Neural progenitor cell (in vitro differentiated cells): ENCODE measurements at places on chromosomes 6 and 20.

DNA sequence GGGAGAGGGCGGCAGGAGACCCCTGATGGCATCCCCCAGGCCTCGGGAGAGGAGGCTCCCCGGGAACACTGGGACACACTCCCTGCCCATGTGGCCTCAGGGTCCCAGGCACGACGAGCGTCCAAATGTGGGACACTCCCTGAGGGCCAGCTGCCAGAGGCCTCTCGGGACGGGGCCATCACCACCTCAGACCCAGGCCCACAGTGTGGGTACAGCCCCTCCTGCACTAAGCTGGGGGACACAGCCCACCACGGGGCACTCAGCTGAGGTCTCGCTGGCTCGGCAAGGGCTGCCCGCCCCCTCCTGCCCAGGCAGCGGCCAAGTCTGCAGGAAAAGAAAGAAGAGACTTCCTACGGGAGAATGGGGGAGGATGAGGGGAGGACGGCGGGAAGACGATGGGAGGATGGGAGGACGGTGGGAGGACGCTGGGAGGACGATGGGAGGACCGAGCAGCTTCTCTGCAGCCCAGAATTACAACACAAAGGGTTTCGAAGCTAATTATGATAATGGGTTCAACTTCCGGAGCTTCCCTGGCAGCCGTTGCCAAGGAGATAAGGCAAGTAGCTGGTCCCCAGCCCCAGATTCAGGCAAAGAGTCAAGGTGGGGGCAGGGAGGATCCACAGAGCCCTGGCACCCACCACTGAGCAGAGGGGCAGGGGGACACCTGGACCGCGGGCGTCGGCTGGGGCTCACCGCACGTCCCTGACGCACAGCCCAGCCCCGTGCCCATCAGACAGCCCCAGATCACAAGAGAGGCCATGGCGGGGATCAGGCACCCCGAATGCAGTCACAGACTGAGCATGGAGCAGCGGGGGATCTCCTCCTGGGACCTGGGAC is 17.5 kb downstream of the KCNQ2 start:
- no peak for DNase-seq

DNA sequence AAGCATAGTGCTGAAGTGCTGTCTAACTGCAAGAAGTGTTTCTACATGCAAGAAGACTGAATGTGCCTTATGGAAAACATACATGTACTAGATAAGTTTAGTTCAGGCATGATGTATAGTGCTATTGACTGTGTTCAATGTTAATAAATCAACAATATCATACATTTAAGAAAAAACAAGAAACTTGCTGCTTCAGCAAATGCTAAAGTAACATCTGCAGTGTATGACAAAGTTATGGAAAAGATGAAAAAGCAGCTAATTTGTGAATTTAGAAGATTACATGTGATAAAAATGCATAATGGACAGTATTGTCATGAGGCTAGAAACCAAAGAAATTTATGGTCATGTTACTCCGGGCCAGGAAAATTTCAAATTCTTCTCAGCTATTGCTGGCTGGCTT is 174.9 kb upstream of the SPTLC3 start:
- DNase-seq = no peak

DNA sequence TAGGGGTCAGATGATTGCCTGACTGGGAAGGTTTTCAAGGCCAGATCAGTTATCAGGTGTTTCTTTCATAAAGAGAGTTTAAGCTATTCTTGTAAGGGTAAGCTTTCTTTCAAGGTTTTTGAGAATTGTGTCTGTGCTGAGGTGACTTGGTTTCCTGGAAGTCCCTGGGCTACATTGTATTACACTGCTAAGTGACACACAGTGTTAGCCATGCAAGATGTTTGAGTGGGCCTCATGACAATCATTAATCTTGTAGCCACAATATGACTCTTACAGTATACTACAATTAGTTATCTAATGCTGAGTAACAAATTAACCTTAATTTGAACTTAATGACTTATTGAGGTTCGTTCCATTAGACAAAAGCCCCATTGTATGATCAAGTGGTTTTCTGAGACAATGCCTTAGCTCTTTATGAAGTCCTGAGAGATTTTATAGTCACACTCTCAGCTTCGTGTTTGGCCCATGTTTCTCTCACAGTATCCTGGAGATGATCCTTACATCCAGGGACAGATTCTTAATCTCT is 186.7 kb downstream of the RPS12 start:
- DNase-seq = no peak

DNA sequence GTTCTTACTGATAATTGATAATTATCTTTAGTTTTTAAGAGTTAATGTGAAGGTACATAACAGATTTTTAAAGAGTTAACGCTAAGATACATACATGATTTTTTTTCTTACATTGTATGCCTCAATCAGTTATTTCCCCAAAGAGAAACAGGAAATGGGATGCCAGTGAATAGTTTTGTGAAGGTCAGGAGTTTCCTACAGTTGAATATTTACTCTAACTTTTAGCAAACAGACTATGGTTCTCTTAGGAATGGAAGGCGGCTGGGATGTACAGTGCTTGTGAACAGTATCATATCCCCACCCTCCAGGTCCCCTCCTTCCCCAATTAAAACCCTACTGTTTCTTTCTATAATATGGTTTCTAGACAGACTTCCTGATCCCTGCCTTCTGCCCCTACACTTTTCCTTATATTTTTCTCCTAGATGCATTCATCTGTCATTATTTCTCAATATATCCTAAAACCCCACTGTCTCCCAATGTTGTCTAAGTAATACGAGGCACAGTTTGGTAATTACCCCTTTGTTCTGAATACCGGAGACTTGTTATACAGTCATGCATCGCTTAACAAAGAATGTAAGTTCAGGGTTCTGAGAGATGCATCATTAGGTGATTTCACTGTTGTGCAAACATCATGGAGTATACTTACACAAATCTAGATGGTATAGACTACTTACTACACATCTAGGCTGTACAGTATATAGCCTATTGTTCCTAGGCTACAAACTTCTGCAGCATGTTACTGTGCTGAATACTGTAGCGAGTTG is 29.2 kb downstream of the SLC35A1 start:
- DNase-seq = no peak

DNA sequence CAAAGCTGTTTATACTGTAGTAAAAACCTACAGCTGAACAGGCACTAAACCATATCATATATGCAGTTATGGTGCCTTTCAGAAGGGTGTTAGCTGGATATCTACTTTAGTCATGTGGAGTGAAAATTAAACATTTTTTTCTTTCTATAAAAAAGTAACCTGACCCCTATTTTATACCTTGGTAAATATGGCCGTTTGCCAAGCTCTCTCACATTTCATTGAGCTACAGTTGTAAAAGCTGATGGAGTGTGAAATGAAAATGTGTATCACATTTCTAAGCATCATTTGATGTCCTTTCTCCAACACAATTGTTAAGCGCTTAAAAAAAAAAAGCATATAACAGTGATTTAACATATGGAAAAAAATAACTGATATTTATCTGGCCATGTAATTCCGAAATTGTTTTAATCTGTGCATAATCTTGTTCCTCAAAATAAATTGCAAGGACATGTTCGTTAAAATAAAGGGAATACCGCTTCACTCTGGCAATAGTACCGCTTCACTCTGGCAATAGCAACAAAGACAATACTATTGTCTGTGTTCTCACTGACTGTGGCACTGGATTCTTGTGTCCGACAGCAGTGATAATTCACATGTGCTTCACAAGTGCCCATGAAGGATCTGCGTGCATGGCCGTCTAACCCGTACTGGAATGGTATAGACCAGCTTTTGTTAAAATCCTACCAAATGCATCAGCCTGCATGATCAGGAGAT is 391.8 kb upstream of the SOX4 start:
- DNase-seq = no peak

DNA sequence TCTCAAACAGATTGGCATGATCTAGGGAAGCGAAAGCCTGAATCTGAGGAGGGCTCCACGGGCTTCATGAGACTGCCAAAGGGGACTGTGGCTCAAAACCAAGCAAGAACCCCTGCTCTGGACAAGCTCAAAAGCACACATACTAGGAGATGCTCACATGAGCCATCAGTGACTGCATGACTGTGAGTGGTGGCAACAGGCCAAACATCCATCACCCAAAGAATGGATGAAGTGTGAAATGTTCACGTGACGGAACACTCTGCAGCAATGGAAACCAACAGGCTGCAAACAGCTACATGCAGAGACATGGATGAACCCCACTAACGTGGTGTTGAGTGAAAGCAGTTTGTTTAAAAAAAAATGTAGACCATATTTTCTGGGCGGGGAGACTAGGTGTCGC is 136.3 kb downstream of the PREX1 start:
- DNase-seq = no peak

- DNase-seq = no peak
Measured at GRCh38 chr6:30145818-30146217, 9.9 kb downstream of the TRIM40 start.

DNA sequence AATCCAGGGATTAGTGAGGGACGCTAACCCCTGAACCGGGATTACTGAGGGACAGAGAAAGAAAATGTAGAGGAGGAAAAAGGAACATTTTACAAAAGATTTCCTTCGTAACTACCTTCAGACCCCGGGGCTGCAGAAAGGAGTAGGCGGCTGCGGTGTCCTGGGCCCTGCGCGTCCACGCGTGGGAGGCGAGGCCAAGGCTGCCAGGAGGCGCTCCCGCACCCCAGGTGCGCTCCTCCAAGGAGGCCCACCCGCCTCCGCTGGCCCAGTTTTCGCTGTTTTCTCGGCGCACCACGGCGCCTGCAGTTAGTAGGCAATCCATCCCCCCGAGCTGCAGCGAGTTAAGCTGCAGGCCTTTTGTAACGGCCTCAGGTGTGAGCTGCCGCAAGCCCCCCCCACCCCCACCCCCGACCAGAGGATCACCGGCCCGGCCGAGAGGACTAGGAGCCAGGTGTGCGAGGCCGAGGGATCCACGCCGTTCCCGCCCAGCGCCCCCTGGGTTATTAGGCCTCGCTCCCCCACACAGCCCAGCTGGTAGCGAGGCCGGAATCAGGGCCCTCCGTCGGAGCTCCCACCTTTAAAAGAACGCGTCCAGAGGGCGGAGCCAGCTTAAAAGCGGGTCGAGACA is 380.3 kb upstream of the ARID1B start:
- DNase-seq = peak; percentile 56

DNA sequence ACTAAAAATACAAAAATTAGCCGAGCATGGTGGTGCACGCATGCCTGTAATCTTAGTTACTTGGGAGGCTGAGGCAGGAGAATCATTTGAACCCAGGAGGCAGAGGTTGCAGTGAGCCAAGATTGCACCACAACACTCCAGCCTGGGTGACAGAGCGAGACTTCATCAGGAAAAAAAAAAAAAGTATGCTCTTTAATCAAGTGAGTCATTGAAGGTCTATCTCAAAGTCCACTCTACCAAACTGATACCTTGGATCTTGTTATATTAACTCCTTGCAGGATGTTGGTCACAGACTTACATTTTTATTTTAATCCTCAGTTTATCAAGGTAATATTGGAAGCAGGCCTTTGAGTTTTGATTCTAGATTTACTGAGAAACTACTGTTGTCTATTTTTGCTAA is 348.7 kb downstream of the COL12A1 start:
- no peak for DNase-seq

DNA sequence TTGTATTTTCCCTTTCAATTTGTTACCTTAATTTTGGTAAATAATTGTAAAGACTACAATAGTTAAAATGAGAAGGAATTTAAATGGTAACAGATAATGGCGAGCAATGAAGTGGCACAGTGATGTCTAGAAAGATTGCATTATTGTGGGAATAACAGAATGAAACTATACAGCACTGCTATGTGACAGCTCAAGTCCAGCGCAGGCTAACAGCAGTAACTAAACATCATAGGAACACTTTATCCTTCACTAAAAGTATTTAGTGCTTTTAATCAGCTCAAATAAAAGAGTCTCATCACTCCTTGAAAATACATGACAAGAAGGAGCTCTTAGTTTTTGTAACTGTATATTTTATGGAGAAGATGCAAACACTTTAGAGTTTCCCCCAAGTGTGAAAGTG is 190.8 kb downstream of the TENT5A start:
- DNase-seq = no peak

DNA sequence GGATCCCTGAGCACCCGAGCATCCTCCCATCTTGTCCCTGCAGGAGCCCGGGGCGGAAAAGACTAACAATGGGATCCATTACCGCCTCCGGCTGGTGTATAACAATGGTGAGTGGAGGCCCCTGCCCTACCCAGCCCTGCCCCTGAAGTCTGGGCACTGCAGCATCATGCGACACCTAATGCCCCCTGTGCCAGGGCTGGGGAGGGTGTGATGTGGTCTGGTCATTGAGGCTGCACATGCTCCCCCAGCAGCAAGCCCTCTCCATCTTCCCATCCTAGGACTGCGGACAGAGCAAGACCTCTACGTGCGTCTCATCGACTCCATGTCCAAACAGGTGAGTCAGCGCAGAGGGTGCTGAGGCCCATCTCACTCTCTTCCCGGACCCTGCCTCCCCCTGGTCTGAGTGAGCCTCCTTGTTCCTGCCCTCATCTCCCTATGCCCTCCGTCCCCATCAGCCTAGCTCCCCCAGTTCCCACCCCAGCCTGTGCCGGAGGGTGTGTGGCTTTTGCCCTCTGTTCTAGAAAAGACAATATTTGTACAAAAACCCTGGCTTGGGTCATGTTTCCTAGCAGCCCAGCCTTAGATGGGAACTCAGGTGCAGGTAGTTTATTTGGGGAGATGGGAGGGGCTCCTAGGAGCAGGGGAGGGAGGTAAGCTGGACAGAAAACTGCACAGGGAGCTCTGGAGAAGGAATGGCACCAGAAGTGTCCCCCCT is 13.5 kb downstream of the EBF4 start:
- no peak for DNase-seq

GRCh38 chr6:225121-225721 is 67.1 kb upstream of the DUSP22 start:
- no peak for DNase-seq

- DNase-seq = no peak
Measured at GRCh38 chr6:57242505-57242904, 20.4 kb upstream of the RAB23 start.

DNA sequence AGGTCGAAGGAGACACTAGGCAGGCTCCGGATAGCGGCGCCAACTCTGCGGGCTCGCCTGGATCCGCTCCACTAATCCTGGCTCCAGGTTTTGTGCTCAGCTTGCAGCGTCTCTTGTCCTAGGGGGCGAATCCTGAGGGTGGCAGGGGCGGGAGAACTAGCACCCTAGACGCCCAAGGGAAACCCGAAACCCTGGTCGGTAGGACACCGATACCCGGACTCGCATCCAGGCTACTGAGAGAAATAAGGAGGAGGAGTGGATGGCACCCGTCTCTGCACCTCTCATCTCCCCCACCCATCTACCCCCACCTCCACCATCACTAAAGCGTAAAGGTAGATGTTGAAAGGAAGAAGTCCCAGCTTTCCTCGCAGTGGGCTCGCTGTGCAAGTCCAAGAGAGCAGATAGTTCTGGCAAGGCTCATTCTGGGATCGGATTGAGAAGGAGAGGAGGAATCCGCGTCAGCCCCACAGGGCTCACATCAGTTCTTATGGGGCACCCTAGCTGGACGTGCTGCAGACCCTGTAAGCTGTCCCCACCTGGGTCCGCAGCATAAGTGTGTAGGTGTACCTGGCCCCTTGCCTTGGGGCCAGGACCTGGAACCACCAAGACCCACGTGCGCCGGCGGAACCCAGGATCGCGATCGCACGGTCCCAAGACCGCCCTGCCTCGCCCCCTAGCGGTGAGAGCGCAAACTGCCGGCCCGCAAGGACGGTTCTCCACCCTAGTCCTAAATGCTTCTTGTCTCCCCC is 6.9 kb downstream of the SLC32A1 start:
- DNase-seq = peak; percentile 90

- DNase-seq = peak; percentile 57
Measured at GRCh38 chr6:3239110-3239830, 11.8 kb upstream of the TUBB2B start.

GRCh38 chr6:77466055-77466450 is 2.8 kb upstream of the HTR1B start:
- DNase-seq = peak; percentile 79
